ENCODE measurements at places on chromosomes 7 and 10. TPM values are rescaled to one million over a fixed set of nuclear protein-coding genes. Genes with fewer than 3 reads are reported as not detected.

DNA sequence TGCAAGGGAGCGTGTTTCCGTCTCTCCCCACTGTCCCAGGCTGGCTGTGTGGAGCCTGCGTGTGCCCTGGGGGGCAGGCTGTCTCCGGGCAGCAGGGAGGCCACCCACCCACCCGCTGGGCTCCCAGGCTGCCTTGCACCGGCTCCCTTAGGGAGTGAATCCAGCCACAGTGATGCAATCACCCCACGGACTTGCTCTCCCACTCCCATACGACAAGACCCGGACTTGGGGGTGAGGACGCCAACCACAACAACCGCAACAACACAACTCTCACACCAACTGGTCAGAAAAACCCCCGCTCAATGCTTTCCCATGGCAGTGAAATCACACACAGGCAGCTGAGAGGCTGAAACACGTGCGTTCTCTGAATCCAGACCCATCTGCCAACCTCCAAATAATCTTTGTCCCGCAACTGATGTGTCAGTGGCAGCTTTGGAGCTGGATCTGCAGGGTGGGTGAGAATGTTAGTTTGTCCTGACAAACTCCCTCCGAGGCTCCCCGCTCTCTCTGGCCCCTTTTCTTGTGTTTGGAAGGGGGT is 62.7 kb upstream of the DDC start:
- H3K36me3 ChIP-seq: peaks cover 12% of the 10 kb centered on the region
- H3K4me1 ChIP-seq: peaks cover 5% of the 10 kb centered on the region
- no peaks in the 10 kb centered on the region for H3K27me3 ChIP-seq
- DNase-seq: no peak

- DNase-seq: no peak
- no peak overlapping the region for H3K4me3 ChIP-seq
- H3K27ac ChIP-seq: no peak overlapping the region
- no peaks in the 10 kb centered on the region for H3K27me3 ChIP-seq
- no peaks in the 10 kb centered on the region for H3K4me1 ChIP-seq
Measured at GRCh38 chr10:63171926-63172325, 38.8 kb downstream of the NRBF2 start.

DNA sequence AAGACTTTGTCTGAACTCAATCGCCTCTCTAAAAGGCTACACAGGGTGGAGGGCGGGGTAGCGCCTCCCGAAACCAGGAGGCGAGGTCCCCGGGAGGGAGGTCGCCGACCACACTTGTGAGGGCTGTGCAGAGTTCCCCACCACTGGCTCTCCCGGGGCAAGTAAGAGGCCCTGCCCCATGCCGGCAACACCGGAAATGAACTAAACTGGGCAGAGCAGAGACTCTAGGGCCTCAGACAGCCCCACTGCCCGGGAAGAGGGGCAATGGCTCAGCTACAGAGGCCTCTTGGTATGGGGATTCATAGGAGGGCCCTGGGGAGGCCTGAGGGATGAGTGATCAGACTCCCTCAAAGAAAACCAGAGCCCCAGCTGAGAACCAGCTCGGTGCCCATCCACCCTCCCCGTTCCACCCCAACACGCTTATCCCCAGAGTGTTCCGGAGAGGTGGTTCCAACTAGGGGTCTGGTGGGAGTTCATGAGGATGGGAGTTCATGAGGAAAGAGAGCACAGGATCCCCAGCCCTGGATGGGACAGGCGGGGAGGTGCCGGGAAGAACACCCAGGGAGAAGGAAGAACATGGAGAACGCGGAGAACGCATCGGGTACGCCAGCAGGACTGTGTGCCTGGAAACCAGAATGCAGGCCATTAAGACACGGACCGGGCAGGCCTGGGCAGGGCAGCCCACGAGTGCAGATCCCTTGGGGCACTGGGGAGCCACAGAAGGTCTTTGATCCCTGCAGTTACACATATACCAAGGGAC is 89.4 kb upstream of the MYL10 start:
- H3K27ac ChIP-seq: no peak overlapping the region
- no peaks in the 10 kb centered on the region for H3K4me1 ChIP-seq
- no peak overlapping the region for H3K4me3 ChIP-seq
- H3K27me3 ChIP-seq: no peaks in the 10 kb centered on the region
- DNase-seq: no peak

GRCh38 chr7:135158874-135159273 is 11.0 kb downstream of the TMEM140 start:
- no peak overlapping the region for H3K4me3 ChIP-seq
- no peak for DNase-seq
- H3K36me3 ChIP-seq: no peaks in the 10 kb centered on the region
- no peak overlapping the region for H3K27ac ChIP-seq
- peaks cover 8% of the 10 kb centered on the region for H3K4me1 ChIP-seq
- H3K27me3 ChIP-seq: no peaks in the 10 kb centered on the region

GRCh38 chr10:86198271-86198670 is 168.3 kb downstream of the GRID1 start:
- H3K27me3 ChIP-seq: no peaks in the 10 kb centered on the region
- H3K36me3 ChIP-seq: no peaks in the 10 kb centered on the region
- no peak overlapping the region for H3K4me3 ChIP-seq
- H3K27ac ChIP-seq: no peak overlapping the region
- H3K4me1 ChIP-seq: no peaks in the 10 kb centered on the region
- no peak for DNase-seq

- no peaks in the 10 kb centered on the region for H3K27me3 ChIP-seq
- no peak for DNase-seq
- no peaks in the 10 kb centered on the region for H3K36me3 ChIP-seq
- H3K4me3 ChIP-seq: no peak overlapping the region
Measured at GRCh38 chr10:34644224-34644623, 170.9 kb downstream of the PARD3 start.

DNA sequence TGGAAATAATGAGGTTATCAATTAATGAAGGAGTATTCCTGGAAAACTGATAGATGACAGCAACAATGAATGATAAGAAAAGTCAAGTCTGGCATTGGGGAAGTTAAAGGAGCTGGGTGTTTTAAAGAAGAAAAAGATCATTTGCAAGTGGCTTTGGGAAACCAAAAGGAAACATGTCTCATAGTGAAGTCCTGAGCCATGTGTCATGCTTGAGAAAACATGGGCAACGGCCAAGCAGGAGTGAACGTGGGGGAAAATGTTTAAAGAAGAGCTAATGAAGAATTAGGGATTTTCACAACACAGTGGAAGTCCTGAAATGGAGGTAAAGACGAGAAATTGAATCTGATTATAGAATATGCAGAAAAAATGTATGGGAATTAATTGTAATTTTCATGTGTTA is 1383.2 kb upstream of the CELF2 start:
- H3K4me3 ChIP-seq: no peak overlapping the region
- no peaks in the 10 kb centered on the region for H3K4me1 ChIP-seq
- no peaks in the 10 kb centered on the region for H3K36me3 ChIP-seq
- DNase-seq: no peak
- H3K27ac ChIP-seq: no peak overlapping the region

DNA sequence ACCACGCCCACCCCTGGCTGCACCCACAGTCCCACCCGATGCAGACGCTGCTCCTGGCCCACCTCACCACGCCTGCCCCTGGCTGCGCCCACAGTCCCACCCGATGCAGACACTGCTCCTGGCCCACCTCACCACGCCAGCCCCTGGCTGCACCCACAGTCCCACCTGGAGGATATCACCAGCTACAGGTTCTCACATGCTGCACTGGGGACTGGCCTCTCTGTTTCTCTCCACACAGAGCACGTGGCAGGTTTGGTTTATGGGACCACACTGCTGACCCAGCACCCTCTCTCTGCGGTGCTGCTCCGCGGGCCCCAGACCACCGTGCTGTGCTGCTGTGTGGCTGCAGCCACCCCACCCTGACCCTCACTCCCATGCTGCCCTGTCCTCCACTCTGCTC is 120.9 kb downstream of the VIPR2 start:
- no peaks in the 10 kb centered on the region for H3K27me3 ChIP-seq
- DNase-seq: no peak
- H3K4me1 ChIP-seq: no peaks in the 10 kb centered on the region

- no peaks in the 10 kb centered on the region for H3K27me3 ChIP-seq
- no peak overlapping the region for H3K27ac ChIP-seq
- no peaks in the 10 kb centered on the region for H3K36me3 ChIP-seq
- DNase-seq: no peak
- no peaks in the 10 kb centered on the region for H3K4me1 ChIP-seq
Measured at GRCh38 chr7:133484086-133484485, 231.2 kb downstream of the EXOC4 start.

- H3K4me1 ChIP-seq: no peaks in the 10 kb centered on the region
- H3K27me3 ChIP-seq: no peaks in the 10 kb centered on the region
- DNase-seq: no peak
- no peak overlapping the region for H3K4me3 ChIP-seq
- no peaks in the 10 kb centered on the region for H3K36me3 ChIP-seq
- no peak overlapping the region for H3K27ac ChIP-seq
Measured at GRCh38 chr10:59337201-59337652, 25.1 kb downstream of the FAM13C start.

DNA sequence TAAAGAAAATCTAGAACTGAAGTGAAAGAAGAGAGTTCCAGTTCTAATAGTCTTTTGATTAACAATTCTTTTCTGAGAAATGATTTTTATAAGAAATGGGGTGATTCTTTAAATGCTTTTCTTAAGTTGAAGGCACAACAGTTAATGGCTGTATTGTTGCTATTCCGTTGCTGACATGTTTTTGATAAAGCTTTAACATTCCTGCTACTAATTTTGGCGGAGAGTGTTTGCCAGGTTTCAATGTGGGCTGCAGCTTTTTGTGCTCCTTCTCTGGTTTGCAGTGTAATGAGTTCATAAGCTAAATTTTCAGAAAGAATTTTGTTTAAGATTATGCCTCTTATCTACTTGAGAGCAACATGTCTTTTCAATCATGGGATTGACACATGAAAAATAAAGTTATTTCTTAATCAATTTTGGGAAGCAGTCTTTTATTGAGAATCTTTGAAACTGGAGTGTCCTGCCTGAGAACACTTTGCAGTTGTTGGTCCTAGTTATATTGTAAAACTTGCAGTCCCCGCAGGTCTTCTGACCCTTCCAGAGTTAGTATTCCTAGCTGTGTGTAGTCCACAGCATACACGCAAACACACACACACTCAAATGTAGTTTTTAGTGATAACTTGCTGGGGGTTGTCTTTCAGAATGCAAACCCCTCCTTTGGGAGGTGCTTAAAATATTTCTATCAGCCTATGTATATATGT is 56.7 kb downstream of the COL17A1 start:
- no peaks in the 10 kb centered on the region for H3K36me3 ChIP-seq
- H3K27ac ChIP-seq: no peak overlapping the region
- H3K4me1 ChIP-seq: no peaks in the 10 kb centered on the region
- no peaks in the 10 kb centered on the region for H3K27me3 ChIP-seq
- DNase-seq: no peak
- no peak overlapping the region for H3K4me3 ChIP-seq

- no peaks in the 10 kb centered on the region for H3K4me1 ChIP-seq
- H3K4me3 ChIP-seq: no peak overlapping the region
- no peak for DNase-seq
Measured at GRCh38 chr10:112790921-112791320, 159.1 kb upstream of the TCF7L2 start.

- H3K27me3 ChIP-seq: no peaks in the 10 kb centered on the region
- no peak overlapping the region for H3K4me3 ChIP-seq
- H3K4me1 ChIP-seq: no peaks in the 10 kb centered on the region
- DNase-seq: no peak
Measured at GRCh38 chr10:32151871-32152270, 95.6 kb upstream of the KIF5B start.

- no peak for DNase-seq
- H3K36me3 ChIP-seq: no peaks in the 10 kb centered on the region
- H3K27me3 ChIP-seq: no peaks in the 10 kb centered on the region
- no peak overlapping the region for H3K4me3 ChIP-seq
- H3K4me1 ChIP-seq: no peaks in the 10 kb centered on the region
Measured at GRCh38 chr10:69562731-69563254, 10.4 kb downstream of the NEUROG3 start.

The GALNT11 gene
- 42.9 TPM for total RNA-seq

The CYP2C19 gene
- total RNA-seq: 141 TPM

The NKX1-2 gene
- total RNA-seq: not detected

The BAMBI gene
- not detected for total RNA-seq

Measured in Peyer's patch (tissue), 4 donors.